ENCODE measurements at places on chromosomes 6 and 20.

DNA sequence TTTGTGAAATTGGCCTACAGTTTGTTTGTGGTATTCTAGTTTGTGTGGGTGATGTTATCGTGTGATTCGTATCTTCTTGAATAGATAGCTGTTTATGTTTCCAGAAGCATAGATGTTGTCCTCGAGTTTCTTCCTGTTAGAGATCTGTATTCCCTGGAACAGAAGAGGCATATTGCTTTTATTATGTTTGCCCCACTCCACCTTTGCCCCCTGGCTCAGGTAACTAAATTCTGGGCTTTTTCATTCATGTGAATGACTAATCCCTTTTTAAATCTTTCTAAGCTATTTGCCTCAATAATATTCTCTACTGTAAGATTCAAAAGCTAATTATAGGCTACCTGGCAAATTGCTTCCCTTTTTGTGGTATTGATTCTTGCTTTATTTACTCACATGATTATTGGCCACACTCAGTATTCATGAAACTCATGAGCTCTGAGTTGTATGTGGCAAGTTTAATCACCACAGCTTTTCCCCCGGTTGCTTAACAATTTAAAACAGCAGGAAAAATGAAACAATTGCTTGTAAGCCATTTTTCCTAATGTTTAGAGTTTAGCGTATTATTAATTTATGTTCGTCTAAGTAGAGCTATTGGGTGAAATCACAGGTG lies 12.6 kb downstream of the RNF217 start:
- no peak for DNase-seq

DNA sequence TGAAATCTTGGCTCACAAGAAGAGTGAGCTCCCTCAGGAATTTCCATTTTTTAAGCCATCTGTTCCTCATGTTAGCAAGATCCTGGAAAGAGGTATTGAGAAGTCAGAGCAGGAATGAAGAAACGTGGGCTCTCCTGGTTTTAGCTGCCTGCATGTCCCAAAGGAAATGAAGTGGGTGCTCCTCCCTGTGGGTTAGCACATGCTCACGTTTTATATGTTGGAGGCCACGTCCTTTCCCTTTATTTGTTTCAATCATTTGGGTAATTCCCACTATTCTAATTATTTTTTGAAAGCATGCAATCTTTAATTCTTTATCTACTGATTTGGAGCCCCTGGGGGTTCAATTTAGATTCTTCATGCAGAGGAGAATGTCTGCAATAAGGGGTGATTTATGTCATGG lies 4.3 kb upstream of the MAP3K4 start:
- no peak for DNase-seq

DNA sequence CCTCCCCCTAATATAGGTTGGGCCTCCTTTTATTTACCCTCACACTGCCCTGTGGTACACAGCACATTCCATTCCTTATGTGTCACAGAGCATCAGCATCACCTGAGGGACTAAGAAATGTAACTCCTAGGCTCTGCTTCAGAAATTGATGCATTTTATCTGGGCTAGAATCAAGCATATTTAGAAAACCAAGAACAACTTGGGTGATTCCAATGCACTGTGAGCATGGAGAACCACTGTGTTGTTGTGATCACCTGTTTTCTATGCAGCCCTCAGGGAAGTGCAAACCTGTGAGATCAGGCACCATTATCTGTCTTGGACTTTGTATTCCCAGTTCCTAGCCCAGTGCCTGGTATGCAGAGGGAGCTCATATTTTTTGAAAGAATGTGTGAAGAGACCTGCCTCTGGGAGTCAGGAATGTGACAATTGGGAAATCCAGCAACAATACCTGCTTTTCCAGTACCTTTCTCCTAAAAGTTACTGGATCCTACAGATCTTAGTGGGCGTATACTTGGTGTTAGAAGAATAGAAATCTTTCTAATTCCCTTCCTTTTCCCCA lies 7.0 kb downstream of the KAT14 start:
- no peak for DNase-seq

DNA sequence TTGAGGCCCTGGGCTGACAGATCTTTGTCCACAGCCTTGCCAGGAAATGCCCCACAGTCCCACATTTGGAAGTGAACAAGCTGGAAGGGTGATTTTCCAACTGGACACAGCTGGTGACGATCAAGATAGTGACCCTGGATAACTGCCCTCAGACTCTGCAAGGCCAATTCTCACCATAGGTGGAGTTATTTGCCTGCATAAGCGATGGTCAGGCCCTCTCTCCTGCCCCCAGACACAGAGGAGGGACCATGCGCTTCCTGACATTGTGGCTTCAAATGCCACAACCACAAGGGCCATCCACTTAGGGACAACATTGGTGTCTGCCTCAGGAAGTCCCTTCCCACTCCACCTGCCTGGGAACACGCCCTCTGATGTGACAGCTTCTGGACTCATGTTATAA lies 96.0 kb downstream of the JPH2 start:
- no peak for DNase-seq

- no peak for DNase-seq
These were observed 209.1 kb upstream of the JARID2 start for GRCh38 chr6:15036690-15037245.

DNA sequence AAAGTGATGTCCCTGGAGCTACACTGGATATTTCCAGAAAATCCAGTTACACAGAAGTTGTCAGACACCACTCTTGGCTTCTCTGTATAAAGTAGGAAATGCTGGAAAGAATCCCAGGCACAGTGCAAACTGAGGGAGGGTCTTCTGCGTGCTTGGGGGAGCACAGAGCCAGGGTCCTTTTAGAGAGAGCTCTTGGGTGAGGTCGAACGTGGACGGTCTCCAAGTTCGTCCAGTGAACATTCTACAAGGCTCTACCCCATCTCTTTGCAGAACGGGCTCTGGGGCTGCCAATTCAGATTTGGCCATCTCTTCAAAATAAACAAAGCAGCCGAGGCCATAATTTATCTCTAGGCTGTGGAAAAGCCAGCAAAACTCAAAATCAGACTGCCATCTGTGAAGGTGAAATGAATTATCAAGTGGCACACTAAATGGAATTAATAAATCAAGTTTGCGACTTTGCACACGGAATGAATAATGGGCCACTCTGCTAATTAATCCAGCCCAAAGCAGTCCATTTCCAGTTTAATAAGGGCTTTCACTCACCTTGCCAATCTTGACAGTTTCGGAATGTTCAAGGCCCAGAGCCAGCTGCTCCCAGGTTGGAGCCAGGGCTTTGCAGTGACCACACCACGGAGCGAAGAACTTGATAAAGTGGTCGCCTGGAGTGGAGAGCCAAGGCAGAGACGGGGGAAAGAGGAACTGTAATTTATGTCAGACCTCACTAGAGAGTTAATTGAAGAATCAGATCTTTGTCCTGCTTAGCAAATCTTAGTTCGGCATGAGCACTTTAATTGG lies 19.3 kb downstream of the TXNDC5 start:
- DNase-seq: no peak

DNA sequence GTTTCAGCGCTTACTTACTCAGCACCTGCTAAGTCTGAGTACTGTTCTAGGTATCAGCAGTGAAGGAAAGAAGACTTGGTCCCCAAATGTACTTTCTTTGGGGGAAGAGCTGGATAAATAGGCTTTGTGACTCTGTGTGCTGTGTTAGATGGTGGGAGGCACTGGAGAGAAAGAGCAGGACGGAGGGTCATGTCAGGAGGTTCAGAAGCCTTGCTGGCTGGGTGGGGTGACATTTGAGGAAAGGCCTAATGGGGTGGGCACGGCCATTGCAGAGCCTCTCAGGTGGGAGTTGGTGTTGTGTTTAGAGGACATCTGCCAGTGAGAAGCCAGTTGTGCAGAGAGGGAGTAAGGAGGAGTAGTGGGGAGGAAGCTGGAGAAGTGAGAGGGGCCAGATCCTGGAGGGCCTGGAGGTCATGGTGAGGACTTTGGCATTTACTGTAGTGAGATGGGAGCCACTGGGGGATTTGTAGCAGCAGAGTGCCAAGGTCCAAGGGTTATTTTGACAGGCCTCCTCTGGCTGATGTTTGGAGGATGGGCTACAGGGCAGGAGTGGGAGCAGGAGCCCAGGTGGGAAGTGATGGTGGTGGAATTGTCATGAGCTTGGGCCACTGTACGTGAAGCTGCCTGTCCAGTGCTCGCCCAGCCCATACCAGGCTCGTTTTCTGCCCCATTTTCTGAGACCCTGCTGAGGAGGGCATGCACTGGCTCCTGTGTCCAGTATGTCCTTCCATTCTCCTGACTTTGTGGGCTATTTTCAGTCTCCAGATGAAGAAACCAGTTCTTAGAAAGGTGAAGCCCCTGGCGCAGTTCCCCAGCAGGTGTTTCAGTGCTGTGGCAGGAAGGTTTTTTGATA lies 886 bp downstream of the SDCBP2 start:
- no peak for DNase-seq

DNA sequence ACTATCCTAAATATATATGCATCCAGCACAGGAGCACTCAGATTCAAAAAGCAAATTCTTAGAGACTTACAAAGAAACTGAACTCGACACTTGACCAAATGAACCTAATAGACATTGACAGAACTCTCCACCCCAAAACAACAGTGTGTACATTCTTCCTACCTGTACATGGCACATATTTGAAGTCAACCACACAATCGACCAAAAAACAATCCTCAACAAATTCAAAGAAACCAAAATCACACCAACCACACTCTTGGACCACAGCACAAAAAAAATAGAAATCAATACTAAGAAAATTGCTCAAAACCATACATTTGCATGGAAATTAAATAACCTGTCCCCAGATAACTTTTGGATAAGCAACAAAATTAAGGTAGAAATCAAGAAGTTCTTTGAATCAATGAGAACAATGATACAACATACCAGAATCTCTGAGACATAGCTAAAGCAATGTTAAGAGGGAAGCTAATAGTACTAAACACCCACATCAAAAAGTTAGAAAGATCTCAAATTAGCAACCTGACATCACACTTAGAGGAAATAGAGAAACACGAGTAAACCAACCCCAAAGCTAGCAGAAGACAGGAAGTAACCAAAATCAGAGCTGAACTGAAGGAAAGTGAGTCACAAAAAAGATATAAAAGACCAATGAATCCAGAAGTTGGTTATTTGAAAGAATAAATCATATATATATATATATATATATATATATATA lies 12.5 kb upstream of the TREM1 start:
- no peak for DNase-seq

DNA sequence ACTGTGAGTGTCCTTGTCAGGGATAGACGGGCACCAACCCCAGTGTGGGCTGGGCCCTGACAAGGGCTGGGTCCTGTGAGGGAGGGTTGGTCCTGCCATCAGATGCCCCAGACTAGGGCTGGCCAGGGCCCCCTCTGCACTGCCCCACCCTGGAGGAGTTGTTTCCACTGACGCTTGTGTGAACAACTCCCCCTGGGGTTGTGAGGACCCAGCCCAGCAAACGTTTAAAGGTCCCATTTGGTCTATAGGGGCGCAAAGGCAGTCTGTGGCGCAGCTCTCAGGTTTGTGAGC lies 104.1 kb downstream of the BMP7 start:
- DNase-seq: no peak

DNA sequence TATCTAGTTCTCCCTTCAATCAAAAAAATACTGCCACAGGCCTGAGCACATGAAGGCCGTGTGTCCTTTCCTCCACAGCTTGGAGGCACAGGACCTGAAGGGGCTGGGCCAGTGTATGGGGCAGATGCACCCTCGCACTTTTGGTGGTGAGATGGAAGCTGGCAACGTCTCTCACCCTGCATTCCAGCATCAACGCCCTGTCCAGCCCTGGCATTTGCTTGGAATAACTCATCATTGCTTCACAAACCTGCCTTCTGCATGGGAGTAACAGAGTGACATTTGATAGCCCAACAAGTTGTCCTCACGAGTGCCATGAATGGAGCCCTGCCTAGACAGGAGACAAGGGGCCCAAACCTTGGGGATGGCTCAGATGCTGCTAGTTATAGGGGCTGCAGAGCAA lies 257.9 kb downstream of the SMOC2 start:
- DNase-seq: no peak

- DNase-seq: no peak
These were observed 12.5 kb downstream of the WDR27 start for GRCh38 chr6:169689287-169689686.

- DNase-seq: no peak
These were observed 31.2 kb downstream of the NUS1 start for GRCh38 chr6:117706504-117706903.

DNA sequence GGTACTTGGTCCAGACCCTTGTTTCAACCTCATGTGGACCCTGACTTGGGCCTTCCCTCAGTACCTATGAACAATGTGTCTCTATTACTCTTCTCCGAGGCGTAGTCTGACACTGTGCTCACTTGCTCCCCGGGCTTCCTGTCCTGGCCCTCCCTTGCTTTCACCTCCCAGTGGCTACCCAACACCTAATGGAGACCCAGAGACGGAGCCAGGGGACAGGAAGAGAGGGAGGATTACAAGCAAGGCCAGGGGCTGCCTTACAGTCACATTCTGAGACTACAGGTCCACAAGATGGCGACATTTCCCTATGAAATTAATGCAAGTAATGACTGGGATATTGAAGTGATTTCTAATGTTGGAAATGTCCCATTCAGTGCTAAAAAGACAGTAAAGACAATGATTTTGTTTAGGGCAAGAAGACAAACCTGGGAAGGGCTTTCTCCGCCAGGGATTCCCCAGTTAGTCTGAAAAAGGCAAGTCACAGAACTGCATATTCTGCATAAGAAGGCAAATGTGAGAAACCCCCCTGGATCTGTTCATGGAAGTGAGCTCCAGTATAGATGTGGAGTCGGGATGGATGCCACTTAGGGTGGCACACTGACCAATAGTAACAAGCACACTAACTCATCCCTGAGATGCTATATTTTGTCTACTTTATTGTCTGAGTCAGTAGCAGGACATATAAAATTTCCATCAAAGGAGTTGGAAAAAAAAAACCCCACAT lies 44.0 kb upstream of the ZBTB24 start:
- DNase-seq: peak; percentile 58

DNA sequence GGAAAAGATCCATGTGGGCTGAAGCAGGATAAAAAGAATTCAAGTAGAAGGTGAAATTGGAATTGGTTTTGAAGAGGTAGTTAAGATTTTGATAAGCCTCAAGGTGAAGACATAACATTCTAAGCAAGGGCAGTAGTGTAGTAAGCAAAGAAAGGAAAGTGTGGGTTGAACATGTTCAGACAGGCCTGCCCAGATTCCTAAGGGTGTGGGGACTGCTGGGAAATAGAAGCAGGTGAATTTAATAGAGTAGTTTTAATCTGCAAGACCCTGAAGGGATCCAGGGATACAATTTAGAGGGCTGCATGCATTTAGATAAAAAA lies 19.1 kb downstream of the TAB2 start:
- DNase-seq: no peak

DNA sequence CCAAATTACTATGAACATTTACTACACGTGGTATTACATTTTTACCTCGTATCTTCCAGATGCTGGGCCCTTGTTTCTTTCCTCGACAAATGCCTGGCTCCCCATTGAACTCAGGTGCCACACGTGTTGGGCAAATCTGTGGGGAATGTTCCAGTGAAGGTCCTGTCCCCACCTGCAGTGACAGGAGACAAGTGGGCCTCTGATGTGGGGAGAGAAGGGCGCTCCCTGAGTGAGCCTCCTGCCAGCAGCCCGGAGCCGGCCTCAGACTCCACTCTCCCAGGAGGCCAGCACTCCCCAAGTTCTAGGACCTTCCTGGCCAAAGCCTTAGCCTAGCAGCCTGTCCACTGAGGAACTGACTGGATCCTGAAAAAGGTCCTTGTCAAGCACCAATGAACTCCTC lies 21.7 kb upstream of the SCML4 start:
- DNase-seq: no peak
